Activated CD8-positive, alpha-beta memory T cell treated with anti-CD3 and anti-CD28 coated beads for 1 hour (primary cell): ENCODE measurements at places on chromosomes 7 and 10.
A peak's percentile ranks its signal among the peaks of the same experiment; 100 is the strongest.

DNA sequence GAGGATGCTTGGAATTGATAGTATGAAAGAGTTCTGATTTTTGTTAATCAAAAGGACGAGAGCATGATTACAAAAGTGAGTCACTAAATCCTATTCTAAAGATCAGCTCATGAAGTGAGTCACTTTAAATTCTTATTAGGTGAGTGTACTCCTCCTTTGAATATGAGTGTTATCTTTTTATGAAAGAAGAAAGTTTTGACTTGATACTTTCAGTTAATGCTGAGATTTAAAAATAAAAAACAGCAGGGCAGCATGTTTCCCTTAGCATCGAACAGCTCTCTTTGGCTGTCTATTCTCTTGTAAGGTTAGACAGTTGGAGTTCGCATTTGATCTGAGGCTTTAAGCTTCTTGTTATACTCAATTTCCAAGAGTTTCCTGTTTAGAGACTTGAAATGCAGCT, 222.0 kb downstream of the TWIST1 start:
- DNase-seq = no peak

DNA sequence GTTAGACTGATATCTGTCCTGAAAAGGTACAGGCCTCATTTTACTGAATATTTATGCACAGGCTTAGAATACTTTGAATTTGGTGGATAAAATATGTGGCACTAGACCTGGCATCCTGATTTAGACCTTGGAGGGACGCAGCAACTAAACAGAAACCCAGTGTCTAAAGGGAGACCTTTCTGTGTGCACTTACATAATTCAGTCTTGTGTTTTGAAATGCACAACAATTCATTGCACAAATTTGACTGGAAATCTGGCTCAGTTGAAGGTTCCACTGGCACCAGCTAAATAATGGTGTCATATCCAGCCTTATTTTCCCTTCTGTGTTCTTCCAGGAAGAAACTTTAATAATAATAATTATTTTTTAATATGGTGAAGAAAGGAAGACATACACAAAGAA, 142.1 kb downstream of the SND1 start:
- no peak for DNase-seq

- no peak for DNase-seq
Measured at GRCh38 chr10:35340975-35341374, 4.7 kb downstream of the CCNY start.

DNA sequence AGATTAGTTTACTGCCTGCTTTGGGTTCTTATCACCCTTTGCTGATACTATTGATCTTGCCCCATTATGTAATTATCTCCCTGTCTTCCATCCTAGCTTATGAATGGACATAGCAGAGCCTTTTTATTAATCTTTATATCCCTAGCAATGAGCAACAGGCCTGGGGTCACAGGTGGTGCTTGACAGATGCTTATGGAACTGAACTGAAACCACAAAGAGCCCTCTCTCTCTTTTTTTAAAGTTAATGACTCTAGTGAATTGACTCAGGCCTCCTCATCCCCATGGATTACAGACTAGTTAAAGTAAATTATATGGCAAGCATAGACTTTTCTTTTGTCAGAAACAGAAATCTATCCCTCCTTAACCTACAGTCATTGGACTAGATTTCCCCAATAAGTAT, 265.2 kb downstream of the PHTF2 start:
- DNase-seq = no peak

GRCh38 chr10:25180801-25181200, 6.0 kb downstream of the GPR158 start:
- no peak for DNase-seq

DNA sequence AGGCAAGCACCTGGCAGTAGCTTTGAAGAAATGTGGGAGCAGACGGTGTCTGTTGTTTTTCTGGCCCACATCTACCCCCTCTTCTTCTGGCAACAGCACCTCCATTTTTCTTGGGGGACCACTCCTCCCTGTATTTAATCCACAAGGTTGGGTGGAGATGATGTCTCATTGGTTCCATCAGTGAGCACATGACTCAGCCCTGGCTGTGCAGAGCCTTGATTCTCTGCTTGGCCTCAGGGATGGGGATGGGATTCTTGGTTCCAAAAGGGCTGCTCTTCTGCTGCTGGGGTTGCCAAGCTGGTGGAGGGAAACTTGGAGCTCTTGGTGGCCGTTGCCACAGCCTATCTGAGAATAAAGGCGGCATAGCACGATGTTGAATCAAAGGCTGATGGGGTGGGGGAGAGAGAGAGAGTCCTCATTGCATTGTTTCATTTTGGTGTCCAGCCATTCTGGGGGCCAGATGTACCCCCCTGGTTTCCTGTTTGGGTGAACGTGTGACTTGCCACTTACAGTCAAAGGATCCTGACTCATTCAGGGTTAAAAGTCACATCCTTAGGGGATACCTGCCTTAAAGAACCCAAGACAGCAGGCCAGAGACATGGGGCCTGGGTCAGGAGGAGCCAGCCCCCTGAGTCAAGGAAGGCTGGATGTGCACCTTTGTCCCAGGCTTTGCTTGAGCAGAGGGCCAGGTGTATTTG, 25.9 kb downstream of the GRK5 start:
- no peak for DNase-seq

GRCh38 chr10:63833411-63834060, 312.3 kb downstream of the REEP3 start:
- no peak for DNase-seq

GRCh38 chr10:62025134-62025794, 123.8 kb downstream of the ARID5B start:
- no peak for DNase-seq

DNA sequence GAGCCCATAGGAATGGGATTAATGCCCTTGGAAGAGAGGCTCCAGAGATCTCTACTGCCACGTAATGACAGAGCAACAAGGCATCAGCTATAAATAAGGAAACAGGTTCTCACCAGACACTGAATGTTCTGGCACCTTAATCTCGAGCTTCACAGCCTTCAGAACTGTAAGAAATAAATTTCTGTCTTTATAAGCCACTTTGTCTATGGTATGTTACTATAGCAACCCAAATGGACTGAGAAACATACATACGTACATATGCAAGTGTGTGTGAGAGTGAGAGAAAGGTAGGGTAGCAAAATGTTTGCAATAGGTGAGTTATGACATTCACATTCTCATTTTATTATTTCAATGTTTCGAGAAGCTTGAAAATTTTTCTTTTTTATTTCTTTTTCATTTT, 22.1 kb upstream of the HTR5A start:
- no peak for DNase-seq

GRCh38 chr7:102175423-102176170, 111.1 kb upstream of the SH2B2 start:
- no peak for DNase-seq

DNA sequence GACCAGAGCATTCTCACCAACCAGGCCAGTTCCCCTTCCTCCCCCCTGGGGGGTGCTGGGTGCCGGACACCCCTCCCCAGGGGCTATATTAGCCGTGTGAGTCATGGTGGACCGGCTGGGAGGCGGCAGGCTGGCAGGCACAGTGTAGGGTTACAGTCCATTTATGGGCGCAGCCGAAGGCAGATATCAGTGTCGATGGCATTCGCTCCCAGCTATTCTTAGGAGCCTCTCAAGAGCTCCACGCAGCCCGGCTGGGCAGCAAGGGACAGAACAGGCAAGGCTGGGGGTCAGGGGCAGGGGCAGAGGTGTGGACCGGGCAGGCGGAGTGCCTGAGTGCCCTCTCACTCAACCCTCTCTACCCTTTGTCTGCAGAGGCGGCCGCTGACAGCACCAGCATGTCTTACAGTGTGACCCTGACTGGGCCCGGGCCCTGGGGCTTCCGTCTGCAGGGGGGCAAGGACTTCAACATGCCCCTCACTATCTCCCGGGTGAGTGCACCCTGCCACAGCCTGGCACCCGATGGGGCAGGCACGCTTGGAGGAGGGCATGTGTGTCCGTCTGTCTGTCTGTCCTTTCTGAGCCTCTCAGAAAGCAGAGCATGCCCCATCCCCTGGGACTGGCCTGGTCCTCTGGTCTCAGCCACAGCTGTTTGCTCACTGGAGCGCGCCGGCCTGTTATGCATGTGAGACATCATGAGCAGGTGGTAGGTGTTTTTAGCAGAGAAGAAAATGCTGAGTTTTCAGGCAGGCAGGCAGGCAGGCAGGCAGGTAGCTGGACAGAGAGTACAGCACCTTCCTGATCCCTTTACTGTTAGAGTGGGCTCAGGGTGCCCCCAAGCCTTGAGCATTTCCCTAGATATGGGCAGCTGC, at the start of gene LDB3:
LDB3 (plus strand) TSS at position 215 of the 869 bp plus-strand sequence; CDS start at position 396, 181 bp downstream.
- no peak for DNase-seq

- no peak for DNase-seq
Measured at GRCh38 chr7:101586078-101586905, 42.8 kb downstream of the MYL10 start.

DNA sequence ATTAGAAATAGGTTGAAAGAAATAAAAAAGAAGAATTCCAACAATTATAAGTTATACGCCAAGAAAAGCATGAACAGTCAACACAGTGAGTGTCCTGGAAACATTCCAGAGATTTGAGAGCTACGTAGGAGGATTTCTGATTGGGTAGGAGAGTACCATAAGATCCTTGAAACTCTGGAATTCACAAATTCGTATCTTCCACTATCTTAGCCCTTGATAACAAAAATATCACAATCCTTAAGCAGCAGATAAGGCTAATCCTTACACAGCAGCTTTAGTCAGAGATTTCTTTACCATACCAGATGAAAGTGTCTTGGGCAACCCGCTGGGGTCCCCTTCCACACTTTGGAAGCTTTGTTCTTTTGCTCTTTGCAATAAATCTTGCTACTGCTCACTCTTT, 8.2 kb downstream of the TPK1 start:
- no peak for DNase-seq

DNA sequence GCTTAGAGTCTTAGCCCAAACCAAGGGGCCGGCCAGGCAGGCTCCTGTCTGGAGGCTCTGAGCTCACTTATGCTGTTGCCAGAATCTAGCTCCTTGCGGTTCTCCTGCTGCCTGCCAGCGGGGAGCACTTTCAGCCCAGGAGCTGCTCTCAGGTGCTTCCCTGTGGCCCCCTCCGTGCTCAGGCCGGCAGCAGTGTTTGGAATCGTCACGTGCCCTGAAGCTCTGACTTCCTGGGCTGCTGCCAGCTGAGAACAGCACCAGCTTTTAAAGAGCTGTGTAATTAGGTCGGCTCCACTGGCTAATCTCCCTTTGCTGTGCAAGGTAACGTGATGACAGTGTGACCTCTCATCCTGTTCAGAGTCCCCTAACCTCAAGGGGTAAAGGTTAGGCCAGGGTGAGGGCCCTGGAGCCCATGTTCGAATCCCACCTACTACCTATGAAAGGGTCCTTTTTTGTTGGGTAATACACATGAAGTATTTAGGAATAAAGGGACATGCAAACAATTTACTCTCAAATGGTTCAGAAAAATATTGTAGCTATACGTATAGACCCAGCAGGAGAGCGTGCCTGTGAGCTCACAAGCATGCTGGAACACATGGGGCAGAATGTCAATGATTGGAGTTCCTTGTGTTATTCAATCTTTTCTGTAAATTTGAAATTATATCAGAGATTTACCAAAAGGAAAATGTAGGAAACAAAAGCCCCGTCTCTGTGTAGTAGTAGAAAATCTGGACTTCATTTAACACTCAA, 16.6 kb downstream of the ZNF862 start:
- no peak for DNase-seq

- DNase-seq = no peak
Measured at GRCh38 chr7:18896343-18896975, 221.0 kb downstream of the TWIST1 start.

GRCh38 chr7:157565201-157565626, 228.4 kb downstream of the DNAJB6 start:
- no peak for DNase-seq

- DNase-seq = peak; percentile 5
Measured at GRCh38 chr7:44489955-44490350, 505 bp downstream of the NUDCD3 start.

GRCh38 chr10:49417311-49418052, 21.6 kb upstream of the DRGX start:
- DNase-seq = no peak

GRCh38 chr7:44087911-44088838, 5.8 kb upstream of the POLM start:
- DNase-seq = no peak

- no peak for DNase-seq
Measured at GRCh38 chr7:69786730-69787395, 188.6 kb downstream of the AUTS2 start.

- DNase-seq = no peak
Measured at GRCh38 chr10:128316925-128317324, 190.7 kb upstream of the MKI67 start.

GRCh38 chr10:44101082-44101481, 283.8 kb downstream of the CXCL12 start:
- DNase-seq = no peak

- DNase-seq = no peak
Measured at GRCh38 chr10:89946106-89946505, 244.7 kb downstream of the KIF20B start.

- no peak for DNase-seq
Measured at GRCh38 chr10:71392791-71393781, 3.6 kb upstream of the CDH23 start.

DNA sequence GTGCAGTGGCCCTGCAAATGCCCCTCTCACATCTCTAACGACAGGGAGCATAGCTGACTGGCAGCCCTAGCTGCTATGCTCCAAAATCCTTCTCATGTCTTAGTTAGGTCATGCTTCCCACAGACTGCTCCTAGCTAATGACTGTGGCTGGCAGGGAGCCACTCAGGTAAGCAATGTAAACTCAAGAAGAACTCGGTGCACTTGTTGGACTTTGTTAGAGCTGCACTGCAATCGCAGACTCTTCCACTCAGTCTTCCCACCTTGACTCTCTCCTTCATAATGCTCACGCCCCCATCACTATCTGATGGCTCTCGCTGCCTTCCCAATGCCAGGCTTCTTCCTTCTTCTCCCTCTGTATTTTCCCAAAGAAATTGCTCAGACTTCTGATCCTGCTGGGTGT, 24.0 kb downstream of the OR9A2 start:
- no peak for DNase-seq

- no peak for DNase-seq
Measured at GRCh38 chr10:95588025-95588424, 26.9 kb upstream of the SORBS1 start.

- no peak for DNase-seq
Measured at GRCh38 chr10:71837098-71837827, 13.8 kb downstream of the PSAP start.

- DNase-seq = no peak
Measured at GRCh38 chr7:101185258-101185839, 5.3 kb upstream of the NAT16 start.

DNA sequence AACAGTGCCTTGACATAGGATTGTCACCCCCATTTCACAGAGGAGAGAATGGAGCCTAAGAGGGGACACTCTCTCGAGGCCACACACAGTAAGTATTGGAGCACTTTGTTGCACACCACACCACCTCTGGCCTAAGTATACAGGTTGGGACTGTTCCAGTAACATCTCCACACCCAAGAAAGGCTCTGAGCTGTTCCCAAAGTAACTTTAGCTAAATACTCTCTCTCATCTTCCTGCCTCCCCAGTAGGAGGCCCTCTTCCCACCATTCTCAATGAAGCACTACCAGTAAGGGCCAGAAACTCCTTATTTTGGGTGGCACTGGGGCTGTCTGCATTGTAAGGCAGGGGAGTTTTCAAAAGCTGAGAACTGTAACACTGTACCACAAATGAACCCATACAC, 189.5 kb downstream of the ZNF438 start:
- DNase-seq = no peak

GRCh38 chr7:102169651-102170392, 116.8 kb upstream of the SH2B2 start:
- DNase-seq = no peak
